ENCODE measurements at places on chromosomes 4 and X. TPM values are rescaled to one million over a fixed set of nuclear protein-coding genes. Genes with fewer than 3 reads are reported as not detected.

DNA sequence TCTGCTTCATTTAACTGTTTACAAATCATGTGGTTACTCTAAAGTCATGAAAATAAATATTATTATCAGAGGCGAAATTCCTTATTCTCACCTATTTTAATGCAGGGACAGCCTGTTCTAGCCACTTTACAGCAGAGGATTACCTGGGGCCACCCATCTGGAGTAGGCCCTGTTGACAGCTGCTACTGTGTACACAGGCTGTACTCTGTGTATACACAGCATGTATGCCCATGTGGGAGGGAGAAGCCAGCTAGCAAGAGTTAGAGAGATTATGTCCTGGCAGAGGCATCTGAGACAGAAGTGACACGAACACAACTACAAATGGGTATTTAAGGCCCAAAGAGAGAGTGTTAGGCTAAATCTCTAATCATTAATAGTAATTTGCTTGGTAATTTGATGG is 62.1 kb downstream of the GPRIN3 start:
- H3K27me3 ChIP-seq: no peaks in the 10 kb centered on the region
- H3K36me3 ChIP-seq: no peaks in the 10 kb centered on the region
- DNase-seq: no peak
- H3K4me3 ChIP-seq: no peak overlapping the region

GRCh38 chr4:100576570-100576969 is 58.7 kb upstream of the EMCN start:
- H3K27ac ChIP-seq: no peak overlapping the region
- no peak for DNase-seq
- H3K36me3 ChIP-seq: no peaks in the 10 kb centered on the region
- H3K4me3 ChIP-seq: no peak overlapping the region

- no peak overlapping the region for H3K4me3 ChIP-seq
- H3K36me3 ChIP-seq: no peaks in the 10 kb centered on the region
- DNase-seq: no peak
- no peaks in the 10 kb centered on the region for H3K4me1 ChIP-seq
Measured at GRCh38 chr4:80085081-80085480, 12.1 kb upstream of the ANTXR2 start.

DNA sequence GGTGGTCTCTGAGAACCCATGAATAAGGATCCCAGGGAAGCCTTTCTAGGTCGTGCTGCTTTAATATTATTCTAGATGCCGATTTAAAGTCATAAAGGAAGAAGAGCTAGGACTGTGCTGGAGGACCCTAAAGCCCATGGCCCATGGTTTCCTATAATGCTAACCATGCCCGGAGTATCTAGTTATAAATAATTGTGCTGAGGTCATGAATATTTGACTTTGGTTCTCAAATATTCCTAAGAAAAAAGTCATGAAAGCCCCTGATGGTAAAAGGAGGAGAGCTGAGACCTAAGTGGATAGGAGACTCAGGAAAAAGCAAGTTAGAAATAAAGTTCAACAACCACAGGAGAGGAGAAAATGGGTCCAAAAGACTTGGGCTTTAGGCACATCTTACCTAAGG is 132.0 kb downstream of the TBL1X start:
- no peaks in the 10 kb centered on the region for H3K27me3 ChIP-seq
- no peak overlapping the region for H3K4me3 ChIP-seq
- H3K27ac ChIP-seq: no peak overlapping the region
- H3K4me1 ChIP-seq: no peaks in the 10 kb centered on the region

GRCh38 chr4:182600093-182600492 is 317.1 kb downstream of the DCTD start:
- H3K4me3 ChIP-seq: no peak overlapping the region

SHROOM2 gene
- total RNA-seq: 14.1 TPM

PAGE4 gene
- not detected for total RNA-seq

RNF128 gene
- total RNA-seq: 40.1 TPM

NEUROG2 gene
- total RNA-seq: not detected

Measured in Calu3 (cell line).